Stimulated activated CD8-positive, alpha-beta memory T cell treated with anti-CD3 and anti-CD28 coated beads, Interleukin-15, amount 100 ng/mL, for 48 hours (primary cell): ENCODE measurements at places on chromosomes 2 and 18.
A peak's percentile ranks its signal among the peaks of the same experiment; 100 is the strongest.

DNA sequence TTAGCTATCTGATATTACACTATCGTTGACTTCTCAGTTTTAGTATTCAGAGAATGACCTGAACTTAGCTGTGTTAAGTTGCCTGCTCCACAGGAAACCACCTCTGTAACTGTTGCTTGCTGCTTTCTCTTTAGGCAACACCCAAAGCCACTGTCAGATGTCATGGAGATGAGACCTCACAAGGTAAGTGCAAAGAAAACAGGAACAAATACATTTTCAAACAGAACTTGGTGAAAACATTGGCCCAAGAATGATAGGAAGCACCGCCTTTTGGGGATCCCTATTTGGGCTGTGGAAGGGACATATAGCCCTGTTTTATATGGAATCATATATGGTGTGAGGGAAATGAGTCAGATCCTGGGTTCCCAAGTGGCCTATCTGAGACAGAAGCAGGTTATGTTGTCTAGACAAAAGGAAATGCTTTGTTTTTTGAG, 143.4 kb downstream of the UBE2E3 start:
- peak; percentile 20 for DNase-seq

GRCh38 chr18:27094621-27095020, 90.5 kb downstream of the CHST9 start:
- DNase-seq = no peak

DNA sequence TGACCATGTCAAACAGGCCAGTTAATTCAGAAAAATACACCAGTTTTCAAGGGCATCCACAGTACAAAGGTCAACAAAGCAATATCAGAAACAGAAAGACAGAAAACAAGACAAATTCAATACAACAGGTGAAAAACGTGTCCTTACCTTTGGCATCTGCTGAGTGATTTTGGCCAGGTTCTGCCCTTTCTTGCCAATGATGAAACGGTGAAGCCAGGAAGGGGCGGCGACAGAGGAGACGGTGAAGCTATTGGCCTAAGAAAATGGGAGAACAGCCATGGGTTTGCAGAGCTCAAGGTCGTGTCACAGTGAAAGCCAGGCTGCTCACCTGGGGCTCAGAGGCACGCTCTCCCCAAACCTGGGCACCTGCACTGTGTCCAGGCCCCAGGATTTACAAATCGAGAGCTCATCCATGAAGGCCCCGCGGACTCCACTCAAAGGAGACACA, 60.5 kb downstream of the HDLBP start:
- DNase-seq = no peak

DNA sequence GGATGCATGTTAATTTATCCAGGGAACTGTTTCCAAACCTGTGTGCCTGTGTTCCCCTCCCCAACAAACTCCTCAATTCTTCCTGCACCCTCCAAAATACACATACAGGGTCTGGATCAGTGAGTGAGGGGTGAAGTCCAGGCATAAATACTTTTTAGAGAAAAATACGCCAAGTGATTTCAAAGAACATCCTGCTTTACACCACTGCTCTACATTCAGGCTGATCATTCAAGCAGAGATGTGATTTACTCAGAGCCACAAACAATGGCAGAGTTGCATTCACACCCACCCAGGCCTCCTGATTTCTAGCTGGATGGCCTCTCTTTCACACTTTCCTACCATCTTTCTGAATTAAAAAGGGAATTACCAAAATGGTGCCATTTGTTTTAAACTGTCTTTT, 289.5 kb upstream of the SLC14A2 start:
- DNase-seq = no peak

DNA sequence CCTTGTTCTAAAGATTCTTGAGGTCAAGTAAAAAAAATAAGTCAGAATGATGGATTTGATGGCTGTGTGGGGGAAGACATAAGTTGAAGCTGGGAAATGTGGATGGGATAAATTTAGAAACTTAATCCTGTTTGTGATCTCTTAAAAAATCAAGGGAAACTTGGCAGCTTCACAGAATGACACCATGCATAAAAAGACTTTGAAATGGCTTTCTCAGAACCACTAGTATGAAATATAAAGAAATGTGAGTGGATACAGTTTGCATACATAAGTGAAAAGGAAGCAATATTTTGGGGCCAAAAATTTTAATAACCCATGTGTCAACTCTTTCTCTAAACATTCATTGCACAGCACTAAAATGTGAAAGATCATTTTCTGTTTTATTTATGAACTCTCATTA, 21.7 kb downstream of the CDH19 start:
- no peak for DNase-seq

DNA sequence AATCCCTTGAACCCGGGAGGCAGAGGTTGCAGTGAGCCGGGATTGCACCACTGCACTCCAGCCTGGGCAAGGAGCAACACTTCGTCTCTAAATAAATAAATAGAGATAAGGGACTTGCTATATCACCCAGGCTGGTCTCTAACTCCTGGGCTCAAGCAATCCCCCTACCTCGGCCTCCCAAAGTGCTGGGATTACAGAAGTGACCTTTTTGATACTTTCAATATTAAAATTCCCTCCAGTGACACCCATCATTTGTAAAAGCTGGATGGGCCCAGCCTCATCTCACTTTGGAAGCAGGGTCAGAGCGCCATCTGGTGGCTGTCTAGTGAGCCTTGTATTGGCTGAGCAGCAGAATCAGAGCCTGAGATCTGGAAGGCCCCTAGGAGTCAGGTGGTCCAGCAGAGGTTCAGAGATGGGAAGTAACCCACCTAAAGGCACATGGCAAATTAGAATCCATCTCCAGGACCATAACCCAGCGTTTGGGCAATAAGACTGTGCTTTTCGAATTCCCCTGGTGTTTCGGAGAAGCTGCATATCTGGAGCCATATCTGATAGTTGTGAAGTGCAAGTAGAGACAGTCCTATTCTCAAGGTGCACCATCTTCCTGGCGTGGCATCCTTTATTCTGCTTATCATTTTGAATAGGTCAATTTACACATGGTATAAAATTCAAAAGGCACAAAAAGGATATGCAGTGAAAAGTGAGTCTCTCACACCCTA, 18.3 kb upstream of the SLC35F6 start:
- peak; percentile 40 for DNase-seq

DNA sequence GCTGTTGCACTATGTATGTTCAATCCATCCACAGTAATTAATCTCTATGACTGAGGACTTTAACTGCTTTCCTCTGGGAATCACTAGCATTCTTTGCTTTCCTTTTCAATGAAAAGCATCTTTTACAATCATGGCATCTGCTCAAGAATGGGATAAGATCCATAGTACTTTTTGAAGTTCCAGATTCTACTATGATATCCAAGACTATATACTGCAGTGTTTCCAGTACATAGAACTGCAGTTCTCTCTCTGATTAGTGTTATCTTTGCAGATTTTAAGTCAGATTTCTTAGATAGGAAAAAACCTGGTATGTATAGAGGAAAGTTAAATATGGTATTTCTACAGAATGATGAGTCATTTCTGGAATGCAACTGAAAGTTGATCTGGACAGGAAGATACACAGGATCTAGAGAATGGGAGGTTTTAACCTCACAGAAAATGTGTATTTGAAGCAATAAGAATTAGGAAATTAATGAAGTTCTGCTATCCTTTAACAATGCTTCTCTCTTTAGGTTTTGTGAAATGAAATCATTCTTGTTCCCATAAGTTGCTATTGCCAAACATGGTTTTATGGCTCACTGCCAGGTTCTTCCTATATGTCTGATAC, 670.7 kb downstream of the ERBB4 start:
- no peak for DNase-seq

GRCh38 chr2:44967056-44967455, 25.6 kb downstream of the SIX3 start:
- DNase-seq = no peak

DNA sequence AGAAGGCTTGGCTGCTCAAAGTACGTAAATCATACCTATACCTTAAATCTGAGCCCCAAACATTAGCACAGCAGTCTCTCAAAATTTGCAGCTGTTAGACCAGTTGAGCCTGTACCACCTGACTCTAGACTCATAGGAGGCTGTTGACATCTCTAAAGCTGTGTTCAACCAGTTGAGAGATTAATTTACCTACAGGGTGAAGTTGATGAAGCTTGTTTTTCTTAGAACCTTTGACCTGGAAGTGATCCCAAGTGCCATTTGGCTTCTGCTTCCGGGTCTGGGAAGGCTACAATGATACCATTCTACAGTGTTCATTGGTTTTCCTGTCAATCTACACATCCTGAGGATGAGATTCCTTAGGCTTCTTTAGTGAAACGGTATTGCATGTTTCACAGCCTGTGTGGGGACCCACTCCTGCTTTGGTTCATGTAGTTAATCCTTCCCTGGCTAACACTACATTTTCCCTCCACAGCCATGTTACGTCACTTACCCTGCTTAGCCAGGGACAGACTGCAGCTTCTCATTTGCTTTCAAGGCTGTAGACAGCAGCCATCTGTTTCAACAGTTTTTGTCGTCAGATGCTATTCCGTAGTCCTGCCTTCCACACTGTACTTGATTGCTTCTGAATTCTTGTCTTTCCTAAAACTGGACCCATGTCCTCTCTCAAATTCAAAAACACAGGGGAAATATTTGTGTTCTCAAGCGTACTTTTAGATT, 4.7 kb upstream of the IL1RL2 start:
- no peak for DNase-seq

GRCh38 chr2:232866104-232866503, 4.0 kb upstream of the SNORC start:
- no peak for DNase-seq

DNA sequence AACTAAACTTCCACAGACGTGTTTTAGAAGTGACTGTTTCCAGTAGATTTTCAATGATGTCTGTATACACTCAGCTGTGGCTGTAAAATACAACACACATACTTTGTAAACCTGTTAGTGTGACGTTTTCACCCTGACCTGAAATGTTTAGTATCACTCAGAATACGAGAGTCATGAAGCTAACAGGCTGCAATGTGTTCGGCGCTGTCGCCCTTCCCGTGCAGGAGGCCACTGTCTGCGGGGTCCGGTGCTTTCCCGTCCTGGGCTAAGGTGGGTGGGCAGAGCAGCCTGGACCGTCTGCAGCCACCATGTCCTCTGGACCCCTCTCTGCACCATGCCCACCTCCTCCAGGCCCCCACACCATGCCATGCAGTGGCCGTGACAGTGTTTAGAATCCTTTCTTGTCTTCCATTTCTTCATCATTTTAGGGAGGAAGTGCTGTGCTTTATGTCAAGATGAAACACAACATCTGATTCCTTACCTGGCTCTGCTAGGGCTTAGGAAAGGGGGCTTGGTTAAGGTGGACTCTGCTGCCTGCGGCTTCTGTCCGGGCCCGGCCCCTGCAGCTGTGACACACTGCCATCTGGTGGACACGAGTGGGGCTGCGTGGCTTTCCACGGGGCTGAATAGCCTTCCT, 53.8 kb upstream of the RBM44 start:
- DNase-seq = peak; percentile 46

- no peak for DNase-seq
Measured at GRCh38 chr2:209368406-209368805, 55.4 kb upstream of the MAP2 start.

DNA sequence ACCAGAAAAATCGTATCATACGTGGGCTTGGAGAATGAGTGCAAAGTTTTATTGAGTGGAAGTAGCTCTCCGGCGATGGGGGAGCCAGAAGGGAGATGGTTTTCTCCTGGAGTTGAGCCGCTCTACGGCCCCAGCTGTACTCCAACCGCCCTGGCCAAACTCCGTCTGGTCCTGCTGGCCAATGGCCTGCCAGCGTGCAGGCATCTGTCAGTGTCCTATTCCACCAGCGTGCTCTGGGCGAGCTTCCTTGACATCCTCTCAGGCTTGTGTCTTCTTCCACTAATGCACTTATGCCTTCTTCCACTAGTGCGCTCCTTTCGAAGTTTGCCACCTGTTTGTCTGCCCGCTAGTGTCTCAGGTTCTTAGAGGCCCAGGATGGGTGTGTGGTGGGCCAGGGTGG, 345.5 kb upstream of the CDH19 start:
- DNase-seq = no peak

GRCh38 chr2:32680942-32681341, 53.1 kb downstream of the TTC27 start:
- no peak for DNase-seq

DNA sequence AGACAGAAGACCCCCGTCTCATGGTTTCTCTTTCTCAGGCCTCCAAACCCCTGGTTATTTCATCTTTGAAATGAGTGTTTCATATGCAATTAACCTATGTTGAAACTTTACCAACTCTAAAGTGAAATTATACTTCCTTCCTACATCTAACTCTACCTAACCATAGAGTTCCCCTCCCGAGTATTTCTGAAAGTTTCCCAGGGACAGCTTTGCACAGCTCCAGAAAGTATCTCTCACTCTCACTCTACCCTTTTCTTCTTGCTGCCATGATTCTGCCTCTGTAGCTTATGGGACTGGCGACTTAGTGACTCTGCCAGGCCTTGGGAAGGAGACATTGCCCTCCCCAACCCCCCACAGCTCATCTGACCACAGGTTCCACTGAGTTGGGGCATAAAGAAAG, 107.9 kb downstream of the B3GNT2 start:
- DNase-seq = no peak

- DNase-seq = no peak
Measured at GRCh38 chr2:5330961-5331360, 361.2 kb upstream of the SOX11 start.

DNA sequence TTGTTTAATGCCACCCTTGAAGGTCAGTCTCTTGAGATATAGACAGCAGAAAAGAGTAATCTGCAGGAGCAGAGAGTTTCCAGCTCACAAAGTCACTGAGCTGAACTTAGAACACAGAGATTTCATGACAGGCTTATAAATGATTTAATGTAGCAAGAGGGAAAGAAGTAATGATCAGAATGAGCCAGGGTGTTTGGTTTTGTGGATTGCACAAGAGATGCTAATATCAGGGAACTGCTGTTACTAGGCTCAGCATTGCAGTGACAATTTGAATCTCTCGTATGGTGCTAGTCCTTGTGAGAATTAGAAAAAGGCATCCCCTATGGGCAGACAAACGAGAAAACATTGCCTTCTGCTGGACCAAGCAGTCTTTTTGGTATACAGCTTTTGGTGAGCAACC, 61.7 kb upstream of the ITGB6 start:
- DNase-seq = no peak

DNA sequence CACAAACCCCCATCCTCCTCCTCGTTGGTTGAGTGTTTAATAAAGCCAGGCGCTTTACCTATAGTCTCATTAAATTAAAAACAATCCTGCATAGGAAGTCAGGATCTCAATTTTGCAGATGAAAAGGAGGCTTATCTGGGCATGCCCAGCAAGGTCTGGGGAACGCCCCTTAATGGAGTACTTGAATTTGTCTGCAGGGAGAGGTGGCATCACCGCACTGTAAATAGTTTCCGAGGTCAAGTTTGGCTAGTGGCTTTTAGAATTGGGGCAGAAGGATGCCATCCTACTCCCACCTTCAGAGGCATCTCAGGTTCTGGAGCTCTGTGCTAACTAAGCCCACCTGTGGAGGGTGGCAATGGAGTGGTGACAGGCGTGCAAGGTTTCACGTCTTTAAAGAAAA, 149.2 kb downstream of the TGIF1 start:
- DNase-seq = no peak

DNA sequence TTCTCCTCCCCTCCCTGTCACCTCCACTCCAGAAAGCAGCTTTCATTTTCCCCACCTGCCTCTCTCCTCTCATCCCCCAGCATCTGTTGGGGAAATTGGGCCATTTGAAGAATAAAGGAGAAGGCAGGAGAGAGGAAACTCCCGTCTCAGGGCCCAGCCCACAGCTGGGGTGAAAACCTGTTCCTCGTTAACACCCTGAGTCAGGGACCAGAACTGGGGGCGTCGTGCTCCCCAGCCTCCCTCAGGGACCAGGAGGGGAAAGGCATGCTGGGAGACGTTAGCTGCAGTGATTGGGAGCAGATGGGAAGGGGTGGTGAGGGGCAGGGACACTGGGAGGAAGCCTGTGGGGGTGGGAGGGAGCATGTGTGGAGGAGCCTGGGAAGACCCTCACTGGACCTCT, 251.3 kb downstream of the DYSF start:
- no peak for DNase-seq
